ENCODE measurements at places on chromosomes 4 and X.
A peak's percentile ranks its signal among the peaks of the same experiment; 100 is the strongest.

GRCh38 chr4:169741569-169741968, 16.2 kb downstream of the HPF1 start:
- DNase-seq: no peak

DNA sequence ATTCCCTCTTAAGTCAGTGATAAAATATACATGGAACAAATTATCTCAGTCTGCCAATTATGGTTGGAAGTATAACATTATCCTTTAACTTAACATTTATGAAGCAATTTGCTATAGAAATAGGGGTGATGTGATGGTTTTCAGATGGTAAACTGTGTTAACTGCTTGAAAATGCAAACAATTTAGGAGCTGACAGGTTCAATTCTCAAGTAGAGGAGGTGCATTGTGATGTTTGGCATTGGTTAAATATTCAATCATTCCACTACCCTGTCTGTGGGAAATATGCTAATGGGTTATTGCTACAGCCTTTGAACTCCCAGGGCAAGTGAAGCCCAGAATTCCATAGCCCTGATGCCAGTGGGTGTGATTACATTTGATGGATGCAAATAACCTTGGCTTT, 243.4 kb upstream of the GK2 start:
- no peak for DNase-seq

DNA sequence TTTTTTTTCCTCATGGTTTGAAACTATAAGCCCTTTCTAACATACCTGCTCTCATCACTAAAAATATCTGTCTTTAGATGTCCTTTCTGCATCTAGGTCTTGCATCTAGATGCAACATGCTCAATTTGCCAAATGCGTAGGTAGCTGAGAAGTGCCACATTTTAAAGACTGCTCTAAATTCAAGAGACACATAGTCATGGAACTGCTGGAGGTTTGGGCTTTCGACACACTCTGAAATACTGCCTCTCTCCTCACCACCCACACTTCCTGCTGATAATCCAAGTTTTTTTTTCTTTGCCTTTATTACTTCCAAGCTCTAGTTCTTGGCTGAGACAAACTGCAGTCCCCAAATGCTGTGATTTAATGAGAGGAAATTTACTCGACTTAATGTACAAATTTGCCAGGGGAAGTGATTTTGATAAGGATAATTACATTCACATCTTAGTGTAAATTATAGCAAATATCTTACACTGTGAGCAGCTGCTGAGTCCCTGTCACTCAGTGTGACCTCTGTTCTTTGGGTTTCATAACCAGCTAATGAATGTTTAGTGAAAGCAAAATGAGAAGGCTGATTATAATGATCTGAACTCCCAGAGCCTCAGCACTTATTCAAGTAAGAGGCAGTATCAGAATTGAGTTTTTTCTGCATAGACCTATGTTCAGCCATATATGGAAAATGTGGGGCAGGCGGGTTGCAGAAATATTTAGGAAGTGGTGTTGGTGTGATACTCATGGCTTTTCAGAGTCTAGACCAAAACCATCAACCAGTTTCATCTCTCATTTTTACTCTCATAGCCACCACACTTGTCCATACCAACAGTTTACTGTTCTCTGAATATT, 31.3 kb downstream of the DRD5 start:
- DNase-seq: no peak

DNA sequence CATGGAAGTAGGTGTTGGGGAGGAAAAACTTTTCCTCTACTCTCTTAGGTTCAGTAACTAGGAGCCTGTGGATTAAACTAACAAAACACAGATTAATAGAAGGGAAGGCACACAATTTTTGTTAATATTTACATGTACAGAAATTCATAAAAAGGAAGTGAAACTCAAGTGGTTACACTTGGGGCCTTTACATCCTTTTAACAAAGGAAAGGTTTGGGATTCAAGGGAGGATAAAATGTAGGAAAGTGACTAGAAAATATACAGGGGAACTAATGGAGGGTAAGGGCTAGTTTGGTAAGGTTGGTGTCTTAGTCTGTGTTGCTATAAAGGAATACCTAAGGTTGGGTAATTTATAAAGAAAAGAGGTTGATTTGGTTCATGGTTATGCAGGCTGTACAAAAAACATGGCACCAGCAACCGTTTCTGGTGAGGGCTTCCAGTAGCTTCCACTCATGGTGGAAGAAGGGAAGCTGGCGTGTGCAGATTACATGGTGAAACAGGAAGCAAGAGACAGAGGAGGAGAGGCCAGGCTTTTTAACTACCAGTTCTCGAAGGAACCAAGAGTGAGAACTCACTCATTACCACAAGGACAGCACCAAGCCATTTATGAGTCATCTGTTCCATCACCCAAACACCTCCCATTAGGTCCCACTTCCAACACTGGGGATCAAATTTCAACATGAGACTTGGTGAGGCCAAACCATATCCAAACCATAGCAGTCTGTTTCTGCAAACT, 124.4 kb downstream of the CHRDL1 start:
- no peak for DNase-seq

GRCh38 chr4:145663194-145663593, 16.8 kb upstream of the C4orf51 start:
- no peak for DNase-seq

DNA sequence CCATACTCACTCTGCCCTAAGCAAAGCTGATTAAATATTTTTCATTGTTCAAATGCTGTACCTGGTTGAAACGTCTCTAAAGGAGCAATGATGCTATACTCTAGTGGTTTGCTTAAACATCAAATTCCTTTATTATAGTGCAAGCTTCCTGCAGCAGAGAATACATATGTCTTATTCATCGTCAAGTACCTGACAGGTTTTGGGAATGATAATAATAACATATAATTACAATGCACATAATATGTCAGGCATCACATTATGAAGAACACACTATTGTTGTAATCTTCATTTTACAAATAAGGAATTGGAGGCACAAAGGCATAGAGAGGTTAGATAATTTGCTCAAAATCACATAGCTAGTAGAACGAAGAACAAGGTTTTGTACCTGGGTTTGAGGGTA, 151.6 kb downstream of the GRIA2 start:
- DNase-seq: no peak

GRCh38 chr4:7365462-7366179, 69.1 kb downstream of the PSAPL1 start:
- DNase-seq: peak; percentile 73

DNA sequence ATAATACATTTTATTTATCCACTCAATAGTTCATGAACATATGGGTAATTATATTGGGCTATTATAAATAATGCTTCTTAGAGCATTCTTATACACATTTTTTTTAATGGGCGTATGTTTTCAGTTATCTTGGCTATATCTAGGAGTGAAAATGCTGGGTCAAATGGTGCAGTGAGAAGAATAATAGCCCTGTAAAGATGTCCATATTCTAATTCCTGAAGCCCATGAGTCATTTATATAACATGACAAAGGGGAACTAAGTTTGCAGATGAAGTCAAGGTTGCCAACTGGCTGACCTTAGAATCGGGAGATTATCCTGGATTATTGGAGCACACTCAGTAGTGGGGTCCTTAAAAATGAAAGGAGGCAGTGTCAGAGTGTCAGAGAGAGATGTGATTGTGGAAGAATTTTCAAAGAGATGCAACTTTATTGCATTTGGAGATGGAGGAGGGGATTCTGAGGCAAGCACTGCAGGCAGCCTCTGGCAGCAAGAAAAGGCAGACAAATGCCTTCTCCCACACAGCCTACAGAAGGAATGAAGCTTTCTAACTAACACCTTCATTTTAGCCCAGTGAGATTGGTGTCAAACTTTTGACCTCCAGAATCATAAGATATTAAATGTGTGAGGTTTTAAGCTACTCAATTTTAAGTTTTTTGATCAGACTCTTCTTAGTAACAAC, 106.1 kb upstream of the HS3ST1 start:
- DNase-seq: no peak

DNA sequence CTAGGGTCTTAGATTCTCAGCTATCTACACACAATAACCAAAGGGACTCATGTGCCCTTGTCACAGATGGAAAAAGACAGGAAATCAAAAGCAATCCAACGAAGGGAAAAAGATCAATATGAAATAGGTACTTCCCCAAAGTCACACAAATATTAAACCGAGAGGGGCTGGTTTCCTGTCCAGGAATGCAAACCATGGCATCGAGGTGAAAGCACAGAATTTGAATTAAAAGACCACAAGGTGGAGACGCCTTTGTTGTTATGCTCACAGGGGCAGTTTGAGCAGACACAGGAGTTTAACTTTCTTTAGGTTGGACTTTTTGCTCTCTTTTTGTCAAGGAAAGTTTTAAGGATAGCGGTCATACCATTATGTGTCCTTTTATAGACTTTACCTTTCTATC, 14.3 kb downstream of the H2BW1 start:
- no peak for DNase-seq

GRCh38 chr4:29047341-29048041, 1672.7 kb upstream of the PCDH7 start:
- no peak for DNase-seq

- no peak for DNase-seq
Measured at GRCh38 chr4:142961866-142962265, 115.8 kb upstream of the INPP4B start.

DNA sequence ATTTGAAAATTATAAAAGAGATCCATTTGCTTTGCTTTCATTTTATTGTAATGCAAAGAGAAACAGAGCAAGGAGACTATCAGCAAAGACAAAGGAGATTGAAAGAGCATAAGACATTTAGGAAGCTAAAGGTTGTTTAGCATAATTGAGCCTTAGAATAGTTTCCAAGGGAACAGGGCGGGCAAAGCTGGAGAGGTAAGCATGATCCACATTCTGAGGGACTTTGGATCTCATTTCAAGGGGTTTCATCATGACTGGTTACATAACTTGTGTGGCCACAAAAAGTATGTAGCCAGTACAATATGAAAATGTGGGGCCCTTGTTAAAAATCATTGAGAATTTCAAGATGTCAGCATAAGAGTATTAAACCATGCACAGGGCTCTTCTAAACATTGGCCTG, 406.5 kb downstream of the RPA4 start:
- DNase-seq: no peak

- DNase-seq: no peak
Measured at GRCh38 chrX:22788221-22788620, 211.5 kb upstream of the DDX53 start.

GRCh38 chr4:168415911-168416310, 64.4 kb downstream of the DDX60L start:
- no peak for DNase-seq

DNA sequence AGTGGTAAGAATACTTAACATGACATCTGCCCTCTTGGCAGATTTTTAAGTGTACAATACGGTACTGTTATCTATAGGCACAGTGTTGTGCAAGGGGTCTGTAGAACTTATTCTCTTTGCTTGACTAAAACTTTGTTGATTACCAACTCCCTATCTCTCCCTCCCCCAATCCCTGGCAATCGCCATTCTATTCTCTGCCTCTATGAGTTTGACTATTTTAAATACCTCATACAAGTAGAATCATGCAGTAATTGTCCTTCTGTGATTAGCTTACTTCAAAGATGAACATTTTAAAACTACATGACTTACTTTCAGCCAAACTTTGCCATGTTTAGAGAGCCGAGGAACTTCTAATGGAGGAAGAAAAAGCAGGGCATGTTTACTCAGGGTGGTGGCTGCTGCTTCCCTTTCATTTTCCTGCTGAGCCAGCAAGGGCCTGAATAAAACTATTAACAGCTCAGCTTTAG, 62.4 kb downstream of the APOO start:
- DNase-seq: no peak

DNA sequence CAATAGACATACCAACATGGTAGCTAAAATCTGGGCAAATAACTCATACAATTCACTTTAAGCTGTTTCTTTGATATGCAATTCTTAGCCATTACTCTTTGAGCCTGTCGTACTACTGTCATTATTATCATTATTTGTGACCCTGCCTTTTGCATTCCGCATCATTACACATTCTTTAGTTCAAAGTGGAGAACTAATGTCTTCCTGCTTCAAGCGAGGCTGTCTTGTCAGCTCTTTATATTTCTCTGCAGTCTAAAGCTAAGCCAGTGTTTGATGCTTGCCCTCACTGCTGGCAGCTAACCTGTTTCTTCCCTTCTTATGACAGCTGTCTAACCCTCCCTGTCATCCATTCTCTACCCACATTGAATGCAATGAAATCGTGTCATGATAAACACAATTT, 186.8 kb downstream of the FAT4 start:
- no peak for DNase-seq

GRCh38 chr4:65019775-65020174, 610.5 kb upstream of the TECRL start:
- no peak for DNase-seq

GRCh38 chr4:20652226-20652885, 47.9 kb upstream of the PACRGL start:
- DNase-seq: no peak

GRCh38 chrX:119041175-119041574, 31.6 kb upstream of the CT47C1 start:
- DNase-seq: no peak

GRCh38 chrX:40933132-40933705, 152.0 kb upstream of the USP9X start:
- no peak for DNase-seq

- DNase-seq: no peak
Measured at GRCh38 chrX:100600758-100601157, 16.0 kb downstream of the TNMD start.

DNA sequence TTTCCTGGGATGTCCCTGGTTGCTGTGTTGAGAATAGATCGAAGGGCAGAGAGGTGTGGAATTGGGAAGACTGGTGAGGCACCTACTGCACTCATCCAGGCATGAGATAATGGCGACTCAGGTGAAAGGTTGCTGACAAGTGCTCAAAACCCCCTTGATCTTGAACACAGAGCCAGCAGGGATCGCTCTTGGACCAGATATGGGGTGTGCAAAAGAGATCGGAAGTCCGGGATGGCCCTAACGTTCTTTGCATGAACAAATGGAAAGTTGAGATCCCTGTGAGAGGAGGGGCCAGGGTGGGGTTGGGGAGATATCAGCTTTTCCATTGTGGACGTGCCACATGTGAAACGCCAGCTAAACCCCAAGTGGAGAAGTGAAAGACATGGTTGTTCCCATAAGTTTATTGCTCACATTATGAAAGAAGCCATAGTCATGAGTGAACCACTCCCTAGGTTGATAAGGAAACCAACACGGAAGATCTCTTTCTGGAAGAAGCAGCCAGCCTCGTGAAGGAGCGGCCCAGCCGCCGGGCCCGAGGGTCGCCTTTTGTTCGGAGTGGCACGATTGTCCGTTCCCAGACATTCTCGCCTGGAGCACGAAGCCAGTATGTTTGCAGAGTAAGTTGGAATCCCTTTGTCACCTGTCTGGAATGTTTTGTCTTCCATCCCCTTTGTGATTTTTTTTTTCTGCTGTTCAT, 22.6 kb upstream of the CLCN4 start:
- no peak for DNase-seq

DNA sequence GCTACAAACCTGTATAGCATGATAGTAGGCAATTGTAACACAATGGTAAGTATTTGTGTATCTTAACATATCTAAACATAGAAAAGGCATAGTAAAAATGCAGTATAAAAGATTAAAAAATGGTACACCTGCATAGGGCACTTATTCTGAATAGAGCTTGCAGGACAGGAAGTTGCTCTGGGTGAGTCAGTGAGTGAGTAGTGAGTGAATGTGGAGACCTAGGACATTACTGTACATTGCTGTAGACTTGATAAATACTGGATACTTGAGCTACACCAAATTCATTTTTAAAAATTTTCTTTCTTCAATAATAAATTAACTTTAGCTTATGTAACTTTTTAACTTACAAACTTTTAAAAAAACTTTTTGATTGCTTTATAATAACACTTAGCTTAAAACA, 68.2 kb upstream of the MAML3 start:
- no peak for DNase-seq

Data from DMS79 (cell line).